ENCODE measurements at places on chromosomes 13 and 19.

DNA sequence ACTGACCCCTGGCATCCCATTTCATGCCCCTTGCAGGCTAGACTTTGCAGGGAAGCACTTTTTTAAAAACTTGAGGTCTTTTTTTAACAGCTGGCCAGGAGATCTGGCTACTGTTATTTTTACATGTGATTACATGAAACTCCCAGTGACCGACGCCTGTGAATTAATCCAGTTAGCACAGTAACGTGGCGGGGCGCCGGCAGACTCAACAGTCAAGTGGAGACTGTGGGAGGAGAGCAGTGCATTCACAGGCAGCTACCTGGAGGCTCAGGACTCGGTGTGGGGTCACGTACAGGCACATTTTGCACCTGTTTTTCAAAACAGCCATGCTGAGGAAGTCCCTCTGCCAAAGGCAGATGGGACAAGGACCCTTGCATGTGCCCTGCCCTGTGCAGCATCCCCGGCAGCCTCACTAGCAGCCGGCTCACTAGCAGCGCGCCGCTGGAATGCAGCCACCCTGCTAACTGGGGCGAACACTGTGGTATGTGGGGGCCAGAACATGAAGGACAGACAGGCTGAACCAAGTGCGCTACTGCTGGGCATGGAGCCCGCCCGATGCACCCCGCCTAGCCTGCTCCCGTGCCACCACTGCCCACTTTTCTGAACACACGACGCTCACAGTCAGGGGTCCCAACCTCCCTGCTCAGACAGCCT is 18.7 kb downstream of the CAPS start:
- DNase-seq = no peak

GRCh38 chr13:31224174-31224669 is 24.4 kb downstream of the B3GLCT start:
- DNase-seq = no peak

DNA sequence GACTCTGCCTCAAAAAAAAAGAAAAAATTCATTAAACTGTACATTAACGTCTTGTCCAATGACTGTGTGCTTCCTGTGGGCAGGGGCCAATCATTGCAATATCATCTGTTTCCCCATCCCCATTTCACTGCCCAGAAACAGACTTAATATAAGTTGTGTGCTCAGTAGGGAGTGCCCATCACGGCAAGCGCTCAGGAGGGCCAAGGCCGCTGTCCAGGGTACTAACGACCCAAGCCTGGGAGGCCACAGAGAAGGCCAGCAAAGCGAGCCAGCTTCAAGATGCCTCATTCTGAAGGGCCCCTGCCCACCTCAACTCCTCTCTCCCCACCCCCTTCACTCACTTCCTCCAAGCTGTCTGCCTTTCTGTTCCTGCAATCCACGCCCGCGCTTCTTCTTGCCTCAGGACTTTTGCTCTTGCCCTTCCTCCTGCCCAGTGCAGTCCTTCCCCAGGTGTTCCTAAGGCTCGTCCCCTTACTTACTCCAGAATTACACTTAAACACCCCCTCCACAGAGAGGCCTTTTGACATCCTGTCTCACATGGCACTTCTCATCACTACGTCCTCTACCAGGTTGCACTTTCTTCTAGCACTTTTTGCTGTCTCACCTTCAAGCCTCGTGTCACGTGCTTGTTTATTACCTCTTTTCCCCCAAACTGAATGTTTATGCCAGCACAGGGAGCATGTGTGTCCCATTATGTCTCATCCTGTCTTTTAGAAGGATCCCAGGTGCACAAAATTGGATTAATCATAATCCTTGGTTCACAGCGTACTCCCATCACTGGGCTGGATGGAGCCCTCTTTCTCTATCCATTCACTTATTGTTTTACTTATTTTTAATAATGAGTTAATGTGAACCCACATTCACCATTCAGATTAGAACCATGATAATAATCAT is 11.3 kb upstream of the POU2F2 start:
- DNase-seq = no peak

DNA sequence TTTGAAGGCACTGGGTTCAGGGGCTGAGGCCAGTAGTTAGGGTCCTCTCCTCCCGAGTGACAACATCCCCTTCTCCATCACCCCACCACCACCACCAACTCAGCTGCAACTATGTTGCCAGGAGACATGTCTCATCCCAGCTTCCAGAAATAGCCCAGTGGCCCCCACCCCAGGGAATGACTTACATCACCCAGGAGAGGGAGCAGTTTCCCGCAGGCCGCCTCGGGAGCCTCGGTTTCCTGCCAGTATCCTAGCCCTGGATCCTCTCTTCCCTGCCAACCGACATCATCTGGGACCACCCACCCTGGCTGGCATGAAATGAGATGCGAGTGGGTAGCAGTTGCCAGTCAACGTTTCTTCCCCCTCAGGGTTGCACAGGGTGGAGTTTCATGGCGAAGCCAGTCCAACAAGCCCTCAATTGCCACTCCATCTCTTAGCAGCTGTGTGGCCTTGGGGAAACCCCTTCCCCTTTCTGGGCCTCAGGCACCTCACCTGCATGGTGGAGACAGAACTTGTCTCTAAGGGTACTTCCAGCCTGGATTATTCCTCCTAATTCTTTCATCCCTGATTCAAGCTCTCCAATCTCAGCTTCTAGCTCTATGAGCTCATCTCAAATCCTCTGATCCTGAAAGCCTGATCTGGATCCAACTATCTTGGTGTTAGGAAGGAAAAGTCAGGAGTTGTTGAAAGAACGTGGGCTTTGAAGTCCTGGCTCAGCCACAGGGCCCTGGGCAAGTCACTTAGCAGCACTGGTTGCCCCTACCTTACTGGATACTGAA is 3.9 kb upstream of the GSK3A start:
- no peak for DNase-seq

- no peak for DNase-seq
These were observed 29.6 kb upstream of the USE1 start for GRCh38 chr19:17185590-17185989.

DNA sequence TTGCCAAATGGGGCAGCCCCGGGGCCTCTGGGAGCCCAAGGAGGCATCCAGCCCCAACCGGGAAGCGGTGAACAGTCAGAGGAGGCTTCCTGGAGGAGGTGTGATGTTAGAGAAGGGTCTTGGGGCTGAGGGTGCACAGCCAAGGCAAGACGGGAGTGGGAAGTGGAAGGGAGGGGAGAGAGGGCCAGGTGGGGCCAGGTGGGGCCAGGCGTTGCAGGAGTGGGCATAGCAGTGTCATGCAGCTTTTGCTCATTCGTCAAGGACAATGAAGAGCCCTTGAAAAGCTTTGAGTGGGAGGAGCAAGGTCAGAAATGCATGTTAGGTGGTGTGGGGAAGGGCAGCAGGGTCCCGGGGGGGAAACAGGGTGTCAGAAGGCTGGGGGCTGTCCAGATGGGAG is 1.8 kb downstream of the FBN3 start:
- no peak for DNase-seq

DNA sequence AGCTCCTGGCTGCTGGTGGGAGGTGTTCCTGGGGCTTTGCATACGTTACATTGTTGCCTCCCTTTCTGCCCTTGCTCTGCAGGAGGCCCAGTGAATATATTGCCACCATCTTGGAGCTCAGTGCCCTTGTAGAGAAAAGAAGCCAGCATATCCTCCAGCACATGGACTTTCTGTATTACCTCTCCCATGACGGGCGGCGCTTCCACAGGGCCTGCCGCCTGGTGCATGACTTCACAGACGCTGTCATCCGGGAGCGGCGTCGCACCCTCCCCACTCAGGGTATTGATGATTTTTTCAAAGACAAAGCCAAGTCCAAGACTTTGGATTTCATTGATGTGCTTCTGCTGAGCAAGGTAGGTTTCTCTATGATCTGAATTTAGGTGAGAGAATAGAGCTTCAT is 10.5 kb downstream of the CYP4F12 start:
- no peak for DNase-seq

DNA sequence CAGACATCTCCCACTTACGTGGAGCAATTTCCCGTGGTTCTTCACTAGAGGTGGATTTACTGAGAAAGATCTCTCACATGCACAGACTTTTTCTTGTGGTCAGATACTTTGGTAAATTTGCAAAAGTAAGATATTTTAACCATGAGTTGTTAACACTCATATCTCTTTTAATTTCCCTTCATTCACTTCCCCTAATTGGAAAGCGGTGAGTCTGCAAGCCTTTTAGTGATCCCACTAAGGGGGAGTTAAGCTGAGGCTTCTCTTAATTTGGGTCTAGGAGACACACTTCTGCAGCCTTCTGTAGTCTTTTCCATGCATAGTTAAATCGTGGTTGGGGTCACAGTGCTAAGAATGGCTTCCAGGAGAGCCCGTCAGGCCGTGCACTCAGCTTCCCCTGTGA is 30.7 kb upstream of the SERPINE3 start:
- no peak for DNase-seq

DNA sequence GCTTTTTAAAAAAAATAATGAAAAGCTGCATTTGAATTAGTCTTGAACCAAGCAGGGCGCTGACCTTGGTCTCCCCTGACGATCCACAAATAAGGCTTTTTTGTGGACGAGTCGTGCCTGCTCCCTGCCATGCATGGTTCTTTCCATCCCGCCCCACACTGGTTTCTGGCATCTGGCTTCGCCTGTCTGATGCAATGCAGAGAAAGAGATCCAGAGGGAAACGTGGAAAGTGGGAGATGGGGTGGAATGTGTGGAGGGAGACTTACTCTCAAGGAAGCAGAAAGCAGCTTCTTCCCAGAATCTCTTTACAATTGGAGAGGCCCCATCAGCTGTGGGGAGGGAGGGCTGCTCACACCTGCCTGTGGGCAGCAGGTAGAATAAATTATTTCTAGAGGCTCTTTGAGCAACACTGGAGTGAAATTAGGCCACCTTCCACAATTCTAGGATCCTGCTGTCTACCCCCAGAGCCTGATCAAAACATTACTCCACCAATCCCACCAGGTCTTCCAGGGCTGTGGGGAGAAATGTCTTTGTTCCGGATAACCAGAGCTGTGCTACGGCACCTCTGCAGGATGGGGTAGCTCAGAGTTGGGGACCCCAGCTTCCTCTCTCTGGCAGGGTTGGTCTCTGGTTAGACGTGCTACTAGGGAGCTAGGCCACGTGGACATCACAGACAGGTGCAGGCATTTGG is 183.5 kb downstream of the UQCRFS1 start:
- no peak for DNase-seq
